Subcutaneous preadipocyte (primary cell): ENCODE measurements at places on chromosomes 6 and 20. TPM values are rescaled to one million over a fixed set of nuclear protein-coding genes. Genes with fewer than 3 reads are reported as not detected.

Gene PNLDC1
- total RNA-seq: 0.73 TPM in 1 of 2 replicates, not detected in the other

Gene SLC35B3
- total RNA-seq: 12.1 and 15.4 TPM in 2 replicates

Gene RNF5
- total RNA-seq: 15.1 and 18.8 TPM in 2 replicates

Gene C6orf15
- total RNA-seq: not detected in 2 replicates

Gene FRMD1
- not detected in 2 replicates for total RNA-seq

Gene RAD21L1
- total RNA-seq: not detected in 2 replicates

Gene CDSN
- not detected in 2 replicates for total RNA-seq

Gene PLEKHG1
- 0.37 and 0.59 TPM in 2 replicates for total RNA-seq

Gene LAMA2
- 30.3 and 64.7 TPM in 2 replicates for total RNA-seq

Gene COL19A1
- total RNA-seq: under 0.01 and 0.39 TPM in 2 replicates

Gene CTSZ
- total RNA-seq: 67.1 and 84.9 TPM in 2 replicates

Gene ZSCAN23
- 6.2 and 6.6 TPM in 2 replicates for total RNA-seq

Gene LINC00237
- not detected in 2 replicates for total RNA-seq

Gene LHFPL5
- total RNA-seq: not detected in 2 replicates

Gene C4B
- total RNA-seq: 1.4 and 1.5 TPM in 2 replicates

Gene TRIM10
- not detected in 2 replicates for total RNA-seq

Gene TRIM38
- total RNA-seq: 10.0 and 14.7 TPM in 2 replicates

Gene C6orf58
- total RNA-seq: 0.20 TPM in 1 of 2 replicates, not detected in the other

Gene SCP2D1
- not detected in 2 replicates for total RNA-seq

Gene VEGFA
- 119 and 133 TPM in 2 replicates for total RNA-seq

Gene APCDD1L
- total RNA-seq: 1.8 and 3.9 TPM in 2 replicates
